Muscle of leg (tissue), 16 donors: ENCODE measurements at places on chromosomes 1 and 21. TPM values are rescaled to one million over a fixed set of nuclear protein-coding genes. Genes with fewer than 3 reads are reported as not detected.

GRCh38 chr1:200314085-200314750 is 95.6 kb downstream of the ZNF281 start:
- no peak for DNase-seq

- peak; percentile 93 for DNase-seq
Observed at GRCh38 chr1:184027826-184028695, 9.5 kb downstream of the COLGALT2 start.

DNA sequence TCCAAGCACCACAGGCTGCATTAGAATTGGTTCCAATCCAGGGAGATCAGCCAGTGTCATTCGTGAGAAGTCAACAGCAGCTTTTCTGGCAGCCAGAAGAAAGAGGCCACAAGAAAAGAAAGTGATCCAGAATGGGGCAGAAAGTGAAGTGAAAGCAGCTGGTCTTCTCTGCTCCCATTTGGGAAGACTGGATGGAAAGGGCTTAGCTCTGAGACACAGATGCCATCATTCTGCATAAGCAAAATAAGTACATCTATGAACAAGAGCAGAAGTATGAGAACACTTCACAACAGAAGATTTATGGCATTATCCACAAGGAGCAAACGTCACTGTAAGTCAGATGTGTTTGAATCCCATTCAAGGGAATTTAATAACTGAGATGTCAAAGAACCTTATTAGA is 326.5 kb upstream of the ESRRG start:
- no peak for DNase-seq

- no peak for DNase-seq
Observed at GRCh38 chr1:217389895-217390294, 241.0 kb downstream of the GPATCH2 start.

DNA sequence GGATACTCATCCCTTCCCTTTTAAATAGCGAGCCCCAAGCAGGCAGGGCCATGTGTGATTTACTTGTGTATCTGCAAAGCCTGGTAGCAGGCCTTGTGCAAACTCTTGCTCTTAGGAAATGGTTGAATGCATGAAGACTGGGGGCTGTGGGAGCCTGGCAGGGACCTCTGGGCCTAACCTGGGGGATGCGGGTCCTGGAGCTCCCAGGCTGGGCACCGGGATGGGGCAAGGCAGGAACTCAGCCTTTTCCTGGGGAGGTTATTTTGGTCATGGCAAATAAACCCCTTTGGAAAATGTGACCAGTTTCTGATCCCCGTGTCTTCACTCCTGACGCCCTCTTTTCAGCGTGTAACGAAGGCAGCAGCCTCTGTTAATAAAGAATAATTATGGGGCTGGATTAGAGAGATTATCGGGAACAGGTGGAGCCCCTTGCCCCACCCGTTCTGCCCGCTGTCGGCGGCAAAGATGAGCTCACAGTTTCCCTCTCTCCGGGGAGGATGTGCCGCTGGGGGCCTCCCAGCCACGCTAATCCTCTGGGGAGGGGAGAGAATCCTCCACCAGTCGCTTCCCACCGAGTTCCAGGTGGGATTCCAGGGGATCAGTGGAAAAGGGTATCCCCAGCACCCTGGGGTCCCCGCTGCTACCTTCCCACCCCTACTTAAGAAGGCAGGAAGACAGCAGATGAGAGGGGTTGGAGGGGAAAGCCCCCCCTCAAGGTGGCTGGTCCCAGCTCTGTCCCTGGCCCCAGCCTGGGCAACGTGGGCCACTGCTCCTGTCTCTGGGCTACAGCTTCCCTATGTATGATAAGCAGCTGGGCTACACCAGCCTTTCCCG is 69.7 kb upstream of the WNT4 start:
- DNase-seq = peak; percentile 8

DNA sequence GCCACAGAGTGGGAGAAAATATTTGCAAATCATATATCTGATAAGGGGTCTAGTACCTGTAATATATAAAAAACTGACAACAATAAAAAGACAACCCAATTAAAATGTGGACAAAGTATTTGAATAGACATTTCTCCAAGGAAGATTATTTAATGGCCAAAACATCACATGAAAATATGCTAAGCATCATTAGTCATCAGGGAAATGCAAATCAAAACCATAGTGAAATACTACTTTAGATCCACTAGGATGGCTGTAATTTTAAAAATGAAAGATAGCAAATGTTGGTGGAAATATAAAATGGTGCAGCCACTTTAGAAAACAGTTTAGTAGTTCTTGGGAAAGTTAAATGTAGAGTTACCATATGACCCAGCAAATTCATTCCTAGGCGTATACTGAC is 118.7 kb upstream of the KIF26B start:
- no peak for DNase-seq

DNA sequence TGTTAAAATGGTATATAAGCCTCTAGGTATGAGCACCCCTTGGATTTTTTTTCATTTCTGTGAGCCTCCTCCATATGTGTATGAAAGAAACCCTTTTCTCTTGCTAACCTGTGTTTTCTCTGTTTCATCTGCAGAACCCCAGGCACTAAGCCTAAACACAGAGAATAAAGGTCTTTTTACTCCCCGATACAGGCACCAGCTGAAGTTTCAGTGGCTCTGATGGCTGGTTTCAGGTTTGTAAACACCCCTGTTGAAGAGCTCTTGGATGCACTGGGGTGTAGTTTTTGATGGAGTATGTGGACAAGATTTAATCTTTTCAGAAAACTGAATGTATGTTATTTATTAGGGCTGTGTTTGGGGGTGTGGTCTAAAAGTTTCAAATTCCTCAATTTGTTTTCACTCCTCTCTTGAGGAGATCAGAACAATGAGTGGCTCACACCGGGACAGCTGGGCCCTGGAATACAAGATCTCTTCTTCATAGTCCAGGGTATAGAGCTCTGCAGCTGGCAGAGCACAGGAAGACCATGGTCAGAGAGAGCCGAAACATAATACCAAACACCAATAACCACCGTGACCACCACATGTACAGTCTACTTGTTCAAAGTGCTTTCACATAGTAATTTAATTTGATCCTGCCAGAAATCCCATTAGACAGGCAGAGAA is 50.2 kb upstream of the VTCN1 start:
- peak; percentile 73 for DNase-seq

- peak; percentile 80 for DNase-seq
Observed at GRCh38 chr1:37123276-37124115, 89.2 kb upstream of the GRIK3 start.

DNA sequence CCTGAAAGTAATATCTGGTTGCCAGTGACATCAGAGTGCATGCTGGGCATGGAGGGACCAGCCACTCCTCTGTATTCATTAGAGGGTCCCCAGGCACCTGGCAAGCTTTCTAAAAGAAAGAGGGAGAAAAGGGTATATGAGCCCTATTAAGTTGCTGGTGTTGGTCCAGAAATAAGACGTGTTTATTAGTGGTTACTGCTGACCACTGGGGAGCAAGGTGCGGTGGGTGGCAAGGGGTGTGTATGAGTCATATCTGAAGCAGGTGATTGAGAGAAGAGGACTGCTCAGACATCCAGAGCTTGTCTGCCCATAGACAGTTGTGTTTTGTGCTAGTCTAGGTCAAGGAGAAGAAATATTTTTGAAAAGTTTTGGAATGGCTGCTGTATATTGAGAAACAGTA is 298.1 kb downstream of the TM2D1 start:
- DNase-seq = no peak

DNA sequence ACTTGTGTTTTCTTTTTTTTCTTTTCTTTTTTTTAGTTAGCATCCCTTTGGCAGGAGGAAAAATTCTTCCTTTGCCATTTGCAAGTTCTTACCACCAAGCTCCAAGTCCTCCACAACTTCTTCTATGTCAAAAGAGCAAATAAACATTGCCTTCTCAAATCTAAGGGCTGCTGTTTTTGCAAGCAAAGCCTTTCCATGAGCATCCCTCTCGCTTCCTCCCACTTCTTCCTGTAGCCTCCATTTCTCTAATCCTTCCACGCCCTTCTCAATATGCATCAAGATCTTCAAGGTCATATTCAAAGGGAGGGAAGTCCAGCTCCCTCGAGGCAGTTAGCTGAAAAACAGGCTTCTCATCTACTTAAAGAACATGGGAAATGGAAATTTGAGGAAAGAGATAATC is 147.1 kb downstream of the ADSS2 start:
- no peak for DNase-seq

GRCh38 chr1:31511848-31512615 is 64.3 kb upstream of the TINAGL1 start:
- no peak for DNase-seq

DNA sequence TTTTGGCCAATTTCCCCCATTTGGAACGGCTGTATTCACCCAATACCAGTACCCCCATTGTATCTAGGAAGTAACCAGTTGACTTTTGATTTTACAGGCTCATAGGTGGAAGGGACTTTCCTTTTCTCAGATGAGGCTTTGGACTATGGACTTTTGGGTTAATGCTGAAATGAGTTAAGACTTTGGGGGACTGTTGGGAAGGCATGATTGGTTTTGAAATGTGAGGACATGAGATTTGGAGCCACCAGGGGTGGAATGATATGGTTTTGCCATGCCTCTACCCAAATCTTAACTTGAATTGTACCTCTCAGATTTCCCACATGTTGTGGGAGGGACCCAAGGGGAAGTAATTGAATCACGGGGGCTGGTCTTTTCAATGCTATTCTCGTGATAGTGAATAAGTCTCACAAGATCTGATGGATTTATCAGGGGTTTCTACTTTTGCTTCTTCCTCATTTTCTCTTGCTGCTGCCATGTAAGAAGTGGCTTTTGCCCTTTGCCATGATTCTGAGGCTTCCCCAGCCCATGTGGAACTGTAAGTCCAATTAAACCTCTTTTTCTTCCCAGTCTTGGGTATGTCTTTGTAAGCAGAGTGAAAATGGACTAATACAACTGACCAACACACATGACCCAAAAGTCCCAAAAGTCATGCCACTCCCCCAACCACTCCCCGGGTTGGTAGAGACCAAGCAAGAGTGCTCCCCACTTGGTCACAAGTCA is 35.4 kb upstream of the ZNF496 start:
- DNase-seq = no peak

GJB3 gene
- not detected for total RNA-seq

SPATA46 gene
- total RNA-seq = not detected

GJA9 gene
- not detected for total RNA-seq

TNFRSF8 gene
- 0.22 TPM for total RNA-seq

ACTN2 gene
- total RNA-seq = 522 TPM

GSTM5 gene
- 19.4 TPM for total RNA-seq

KLHDC9 gene
- total RNA-seq = 1.0 TPM
